ENCODE measurements at places on chromosomes 2 and 18. TPM values are rescaled to one million over a fixed set of nuclear protein-coding genes. Genes with fewer than 3 reads are reported as not detected.

The DNAJC5G gene
- total RNA-seq = not detected

The SNORC gene
- 2.1 TPM for total RNA-seq

The MEP1B gene
- total RNA-seq = not detected

The CXCR4 gene
- total RNA-seq = 293 TPM

The SNED1 gene
- total RNA-seq = 18.7 TPM

The COLEC11 gene
- 0.77 TPM for total RNA-seq

The ASXL3 gene
- not detected for total RNA-seq

The TDRD15 gene
- 0.06 TPM for total RNA-seq

The ALPP gene
- not detected for total RNA-seq

The ITGB6 gene
- not detected for total RNA-seq

The ATP6V1B1 gene
- total RNA-seq = not detected

The LIMS1 gene
- 52.1 TPM for total RNA-seq

The CDH2 gene
- not detected for total RNA-seq

The HOXD1 gene
- total RNA-seq = not detected

The LIMS3 gene
- 0.91 TPM for total RNA-seq

The AMER3 gene
- total RNA-seq = not detected

The DSC2 gene
- not detected for total RNA-seq

The SPEG gene
- 18.1 TPM for total RNA-seq

The LYPD6 gene
- total RNA-seq = not detected

The NOSTRIN gene
- total RNA-seq = not detected

The MATN3 gene
- not detected for total RNA-seq

The CELF4 gene
- total RNA-seq = not detected

The SCYGR4 gene
- total RNA-seq = not detected

The HJURP gene
- total RNA-seq = 109 TPM

The PARD3B gene
- total RNA-seq = 0.55 TPM

The SLC16A14 gene
- 0.65 TPM for total RNA-seq

The FBLN7 gene
- 1.1 TPM for total RNA-seq

The GPR55 gene
- total RNA-seq = 21.5 TPM

The GAREM2 gene
- 4.9 TPM for total RNA-seq

The ANKRD29 gene
- total RNA-seq = not detected

The IFIH1 gene
- 45.9 TPM for total RNA-seq

The NEURL3 gene
- not detected for total RNA-seq

Measured in activated naive CD8-positive, alpha-beta T cell treated with anti-CD3 and anti-CD28 coated beads, Interleukin-2, amount 10 ng/mL, durations not matched to agents 7 days and 5 days (primary cell).